Progenitor cell of endocrine pancreas (in vitro differentiated cells): ENCODE measurements at places on chromosomes 3 and 15.

DNA sequence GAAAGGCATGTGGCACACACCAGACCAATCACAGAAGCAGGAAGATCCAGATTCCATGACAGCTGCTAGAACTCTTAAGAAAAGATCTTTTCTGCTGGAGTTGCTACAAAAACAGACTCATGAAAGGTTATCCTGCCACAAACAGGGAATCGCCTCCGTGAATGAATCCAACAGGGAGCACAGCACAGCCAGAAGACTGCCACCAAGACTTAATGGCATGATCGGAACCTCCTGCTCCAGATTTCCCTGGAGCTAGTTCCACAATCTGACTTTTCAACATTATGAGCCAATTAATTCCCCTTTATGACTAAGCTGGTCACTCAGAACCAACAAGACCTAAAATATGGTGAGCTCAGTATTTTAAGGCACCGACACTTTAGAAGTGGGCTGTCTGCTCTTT lies 232.5 kb downstream of the FOXP1 start:
- no peak for DNase-seq

DNA sequence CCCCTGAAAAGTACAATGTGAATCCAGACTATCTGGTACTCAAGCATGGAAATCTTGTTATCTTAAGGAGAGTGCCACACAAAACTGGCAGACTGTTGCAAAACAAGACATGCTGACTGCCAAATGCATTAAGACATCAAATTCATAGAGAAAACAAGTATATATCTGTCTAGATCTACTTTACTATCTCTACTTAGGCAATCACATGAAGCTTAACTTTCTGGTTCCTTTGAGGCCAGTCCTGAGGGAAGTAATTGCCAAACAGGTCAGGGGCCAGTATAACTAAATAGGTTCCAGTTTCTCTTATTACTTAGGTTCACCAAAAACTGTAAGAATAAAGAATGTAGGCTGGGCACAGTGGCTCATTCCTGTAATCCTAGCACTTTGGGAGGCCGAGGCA lies 15.9 kb upstream of the SLC4A7 start:
- DNase-seq = no peak

DNA sequence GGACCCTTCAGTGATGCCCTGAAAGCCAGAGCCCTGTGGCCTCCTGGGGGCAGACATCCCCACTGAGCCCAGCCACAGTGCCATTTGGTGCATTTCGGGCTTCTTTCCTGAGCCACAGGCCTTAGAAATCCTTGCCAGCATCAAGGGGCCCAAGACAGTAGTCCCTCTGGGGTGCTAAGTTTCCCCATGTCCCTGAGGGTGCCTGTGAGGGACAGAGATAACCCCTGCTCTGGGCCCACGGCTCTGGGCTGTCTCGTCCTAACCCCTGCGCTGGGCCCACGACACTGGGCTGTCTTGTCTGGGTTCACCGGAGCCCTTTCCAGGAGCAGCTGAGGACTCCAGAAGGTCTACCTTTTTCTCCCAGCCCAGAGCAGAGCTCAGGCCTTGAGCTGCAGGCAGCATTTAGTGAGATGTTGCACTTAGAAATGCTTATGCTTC lies 45.1 kb upstream of the FGD5 start:
- no peak for DNase-seq

DNA sequence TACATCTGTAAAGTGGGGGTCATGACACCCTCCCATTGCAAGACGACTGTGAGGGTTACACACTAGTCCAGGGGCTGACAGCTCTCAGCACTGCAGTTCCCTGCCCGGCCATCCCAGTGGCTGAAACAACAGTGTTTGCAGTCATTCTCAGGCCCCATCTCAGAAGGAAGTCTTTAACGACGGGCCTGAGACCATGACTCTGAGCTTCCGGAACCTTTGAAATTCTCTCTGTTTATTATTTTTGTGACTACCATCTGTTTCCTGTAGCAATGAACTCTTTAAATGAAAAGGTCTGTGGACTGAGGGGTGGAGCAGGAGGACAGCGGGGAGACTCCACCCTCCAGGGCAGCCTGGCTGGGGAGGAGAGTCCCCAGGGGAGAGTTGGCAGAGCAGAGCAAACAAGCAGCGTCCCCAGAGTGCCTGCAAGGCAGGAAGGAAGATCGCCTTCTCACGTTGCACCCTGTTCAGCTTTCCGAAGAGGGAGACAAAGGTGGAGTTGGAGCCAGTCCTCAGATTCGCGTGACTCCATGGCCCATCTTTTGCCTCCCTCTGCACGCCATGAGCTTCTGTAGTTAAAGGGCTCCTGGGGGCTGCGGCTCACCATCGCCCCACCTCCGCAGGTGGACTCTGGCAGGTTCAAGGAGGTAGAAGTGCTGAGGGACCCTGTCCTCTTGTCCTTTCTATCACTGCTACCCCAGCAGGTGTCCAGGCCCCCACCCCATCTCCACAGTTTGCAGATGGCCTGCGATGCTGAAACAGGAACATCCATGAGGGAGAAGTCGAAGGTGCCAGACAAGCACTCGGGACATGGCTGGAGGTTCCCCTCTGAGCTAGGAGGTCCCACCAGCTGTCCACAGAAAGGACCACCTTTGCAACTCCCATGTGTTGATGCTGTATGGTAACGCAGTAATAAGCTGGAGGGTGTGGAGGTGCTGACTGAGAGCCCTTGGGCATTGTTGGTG lies 525.8 kb upstream of the PROK2 start:
- DNase-seq = no peak

DNA sequence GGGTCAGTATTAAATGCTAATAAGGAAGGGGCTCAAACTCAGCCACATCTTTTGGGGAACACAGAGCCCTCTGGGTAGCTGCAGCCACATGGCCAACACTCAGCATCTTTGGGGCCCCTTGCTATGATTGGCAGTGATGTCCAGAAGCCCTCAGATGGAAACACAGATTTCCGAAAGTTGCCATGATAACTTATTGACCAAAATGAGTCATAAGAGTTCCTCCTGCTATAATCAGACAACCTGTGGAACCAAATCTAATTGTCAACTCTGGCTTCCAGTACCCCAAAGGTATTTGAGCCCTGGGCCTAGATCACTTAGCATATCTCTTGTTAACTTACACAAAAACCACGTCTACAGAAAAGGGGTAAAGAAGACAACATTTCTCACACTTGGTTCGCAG lies 392.2 kb downstream of the KCNH8 start:
- DNase-seq = no peak
